ENCODE measurements at places on chromosomes 12 and 14.
A peak's percentile ranks its signal among the peaks of the same experiment; 100 is the strongest.

DNA sequence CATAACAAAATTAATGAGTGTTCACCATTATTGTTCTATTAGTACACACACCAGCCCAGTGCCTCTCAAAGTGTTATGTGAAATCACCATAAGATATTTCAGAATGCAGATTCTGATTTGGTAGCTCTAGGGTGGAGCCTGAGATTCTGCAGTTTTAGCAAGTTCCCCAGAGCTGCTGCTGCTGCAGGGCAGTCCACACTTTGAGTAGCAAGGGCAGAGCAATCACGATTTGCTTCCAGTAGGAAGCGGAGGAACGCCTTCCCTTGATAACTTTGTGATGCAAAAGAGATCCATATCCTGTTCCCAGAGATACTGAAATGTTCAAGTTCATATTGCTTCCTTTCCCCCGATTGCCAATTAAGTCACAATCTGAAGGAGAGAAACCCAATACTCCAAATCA is 57.9 kb downstream of the SLC17A8 start:
- no peak for DNase-seq

- no peak for DNase-seq
Measured at GRCh38 chr12:80807640-80808288, 91.1 kb downstream of the MYF5 start.

- DNase-seq, result no peak
Measured at GRCh38 chr12:97274386-97274785, 188.2 kb upstream of the RMST start.

DNA sequence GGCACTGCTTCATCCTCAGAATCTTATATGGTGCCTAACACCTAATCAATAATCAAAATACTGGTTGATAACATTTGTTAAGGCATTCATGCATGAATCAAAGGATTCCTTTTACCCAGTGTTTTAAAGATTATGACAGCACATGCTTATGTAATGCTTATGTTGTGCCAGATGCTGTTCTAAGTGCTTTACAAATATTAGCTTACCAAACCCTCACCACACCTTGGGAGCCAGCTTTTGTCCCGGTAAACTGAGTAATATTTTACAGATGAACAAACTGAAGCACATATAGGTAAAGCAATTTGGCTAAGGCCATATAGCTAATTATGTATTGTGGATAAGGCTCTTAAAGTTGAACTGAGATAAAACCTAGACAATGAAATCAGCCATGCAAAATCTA is 209.2 kb downstream of the ALX1 start:
- no peak for DNase-seq

DNA sequence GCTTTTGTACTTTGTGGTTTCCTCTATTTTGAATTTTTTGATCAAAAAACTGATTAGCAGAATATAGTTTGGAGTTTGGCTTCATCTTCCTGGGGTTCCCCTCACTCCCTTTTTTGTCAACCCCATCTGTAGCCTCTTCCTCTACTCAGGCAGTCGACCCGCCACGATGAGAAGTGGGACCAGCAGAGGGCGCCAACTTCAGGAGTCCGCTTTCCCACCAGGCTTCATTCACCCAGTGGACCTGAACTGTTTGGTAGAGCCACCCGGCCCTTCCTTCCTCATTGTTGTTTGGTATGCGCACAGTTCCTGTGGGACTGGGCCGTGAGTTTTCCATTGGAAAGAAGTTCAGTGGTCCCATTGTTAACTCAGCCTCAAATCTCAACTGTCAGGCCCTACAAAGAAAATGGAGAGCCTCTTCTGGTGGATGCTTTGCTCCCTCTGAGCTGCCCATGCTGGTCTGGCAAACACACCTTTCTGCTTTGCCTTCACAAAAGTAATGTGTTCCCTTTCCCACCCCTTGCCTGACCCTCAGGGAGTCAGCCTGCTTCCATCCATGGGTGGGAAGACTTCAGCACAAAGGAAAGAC is 21.7 kb downstream of the TMBIM6 start:
- DNase-seq, result peak; percentile 86

DNA sequence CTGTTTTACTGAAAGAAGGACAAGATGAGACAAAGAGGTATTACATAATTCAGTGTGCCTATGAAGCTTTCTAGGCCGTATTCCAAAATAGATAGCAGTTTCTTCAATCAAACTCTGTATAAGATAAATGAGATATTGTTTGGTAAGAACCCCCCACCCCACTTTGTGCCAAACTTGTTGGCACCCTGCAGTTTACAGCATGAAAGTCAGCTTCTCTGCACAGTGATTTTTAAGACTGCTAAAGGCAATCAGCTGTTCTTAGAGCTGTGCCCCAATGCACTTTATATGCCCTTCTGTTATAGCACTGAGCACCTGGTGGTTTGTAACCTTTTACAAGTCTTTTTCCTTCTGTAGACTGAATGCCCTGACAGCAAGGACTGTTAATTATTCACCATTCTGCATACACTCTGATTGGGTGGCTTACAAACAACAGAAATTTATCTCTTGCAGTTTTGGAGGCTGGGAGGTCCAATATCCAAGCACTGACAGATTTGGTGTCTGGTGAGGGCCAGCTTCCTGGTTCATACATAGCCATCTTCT is 76.7 kb downstream of the ANO4 start:
- DNase-seq, result no peak

DNA sequence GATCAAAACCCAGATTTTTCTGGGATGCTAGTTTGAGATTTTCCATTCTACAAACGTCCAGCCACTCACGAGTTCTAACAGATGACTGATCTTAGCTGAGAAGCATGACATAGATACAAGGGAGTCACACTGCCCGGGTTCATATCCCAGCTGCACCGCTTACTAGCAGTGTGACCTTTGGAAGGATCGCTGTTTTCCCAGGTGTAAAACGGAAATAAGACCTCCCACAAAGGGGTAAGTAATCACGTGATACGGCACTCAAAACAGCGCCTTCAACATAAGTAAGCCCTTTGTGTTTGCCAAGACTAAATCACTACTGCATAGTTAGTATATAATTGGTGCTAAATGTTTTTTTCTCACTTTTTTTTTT is 624 bp upstream of the PWP1 start:
- no peak for DNase-seq

- DNase-seq, result no peak
Measured at GRCh38 chr12:93568091-93568490, 4.4 kb upstream of the SOCS2 start.

- no peak for DNase-seq
Measured at GRCh38 chr14:72444701-72445100, 449.2 kb downstream of the DPF3 start.

GRCh38 chr12:97912943-97913342 is 450.3 kb downstream of the RMST start:
- no peak for DNase-seq

DNA sequence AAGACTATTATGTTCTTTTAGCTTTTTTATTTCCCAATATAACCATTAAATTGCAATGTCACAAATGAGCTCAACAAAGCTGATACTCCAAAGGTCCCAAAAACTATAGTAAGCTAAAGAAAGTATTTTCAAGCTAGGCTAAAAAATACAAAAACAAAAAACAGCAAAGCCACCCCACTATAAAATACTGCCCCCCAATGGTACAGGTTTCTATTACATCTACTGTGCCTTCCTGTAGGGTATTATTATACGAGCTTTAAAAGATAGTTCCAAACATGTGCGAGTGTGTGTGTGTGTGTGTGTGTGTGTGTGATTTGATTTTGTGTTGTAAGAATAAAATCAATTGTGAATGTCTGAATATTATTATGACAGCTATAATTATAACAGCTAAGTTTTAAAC is 1.1 kb downstream of the IFNG start:
- no peak for DNase-seq

GRCh38 chr12:52628841-52629240 is 10.5 kb upstream of the KRT73 start:
- DNase-seq, result no peak
